ENCODE measurements at places on chromosomes 6 and 20.

DNA sequence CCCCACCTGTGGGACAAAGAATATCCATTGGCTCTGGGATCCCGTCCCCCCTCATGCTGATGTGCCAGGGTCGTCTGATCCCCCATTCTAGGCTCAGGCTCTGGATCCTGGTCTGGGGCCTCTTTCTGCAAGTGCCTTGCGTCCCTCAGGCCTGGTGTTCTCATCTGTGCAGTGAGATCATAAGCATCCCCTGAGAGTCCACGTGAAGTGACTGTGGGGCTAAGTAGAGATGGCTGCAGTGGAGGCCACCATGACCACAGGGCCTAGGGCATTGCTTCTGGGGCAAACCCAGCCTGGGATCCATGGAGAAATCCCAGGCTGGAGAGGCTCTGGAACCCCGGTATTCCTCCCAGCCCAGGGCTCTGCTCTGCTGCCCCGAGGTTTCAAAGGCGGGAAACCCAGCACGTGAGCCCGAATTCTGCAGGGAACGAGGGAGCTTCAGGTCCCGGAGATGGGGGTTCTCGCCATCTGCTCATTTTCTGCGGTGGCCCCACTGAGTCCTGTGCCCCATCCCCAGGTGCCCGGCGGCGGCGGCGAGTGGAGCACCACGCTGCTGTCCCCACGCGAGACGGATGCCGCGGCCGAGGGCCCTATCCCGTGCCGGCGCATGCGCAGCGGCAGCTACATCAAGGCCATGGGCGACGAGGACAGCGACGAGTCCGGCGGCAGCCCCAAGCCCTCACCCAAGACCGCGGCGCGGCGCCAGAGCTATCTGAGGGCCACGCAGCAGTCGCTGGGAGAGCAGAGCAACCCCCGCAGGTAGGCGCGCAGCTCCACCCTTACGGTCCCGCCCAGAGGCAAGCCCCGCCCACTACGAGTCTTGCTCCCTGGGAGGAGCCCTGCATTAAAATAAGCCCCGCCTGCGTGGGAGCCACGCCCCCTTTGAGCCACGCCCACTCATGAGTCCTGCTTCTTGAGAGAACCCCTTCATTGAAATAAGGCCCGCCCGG, 105.5 kb upstream of the MYL9 start:
- peak; percentile 51 for DNase-seq

DNA sequence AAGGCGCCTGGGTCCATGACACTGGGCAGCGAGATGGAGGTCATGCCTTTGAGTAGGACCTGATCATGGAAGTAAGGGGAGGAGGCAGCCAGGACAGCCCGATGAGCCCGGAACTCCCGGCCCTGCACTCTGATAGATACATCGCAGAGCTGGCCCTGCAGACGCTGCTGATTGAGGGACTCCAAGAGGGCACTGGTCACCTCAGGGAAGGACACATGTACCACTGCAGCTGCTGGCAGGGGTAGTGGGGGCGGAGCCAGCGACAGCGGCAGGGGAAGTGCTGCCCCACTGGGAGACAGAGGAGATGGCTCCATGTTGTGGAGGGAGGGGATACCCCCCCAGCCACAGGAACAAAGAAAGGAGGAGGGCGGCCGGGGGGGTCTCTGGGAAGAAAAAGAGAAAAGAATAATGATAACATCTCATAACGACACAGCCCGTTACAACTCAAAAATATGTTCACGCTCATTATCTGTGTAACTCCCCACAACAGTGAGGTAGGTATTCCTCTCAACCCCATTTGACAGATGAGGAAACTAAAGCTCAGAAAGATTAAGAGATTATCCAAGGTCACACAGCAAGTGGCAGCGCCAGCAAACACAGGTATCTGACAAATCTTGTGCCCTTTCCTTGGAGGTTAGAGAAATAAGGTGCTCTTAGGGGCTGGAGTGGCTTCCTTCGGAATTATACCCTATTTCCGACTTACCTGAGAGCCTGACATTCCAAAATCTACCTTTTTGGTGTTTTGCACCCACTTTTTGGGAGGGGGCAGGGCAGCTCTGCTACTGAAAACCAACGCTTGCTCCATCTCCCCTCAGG, 733 bp downstream of the ZBTB22 start:
- DNase-seq = no peak

DNA sequence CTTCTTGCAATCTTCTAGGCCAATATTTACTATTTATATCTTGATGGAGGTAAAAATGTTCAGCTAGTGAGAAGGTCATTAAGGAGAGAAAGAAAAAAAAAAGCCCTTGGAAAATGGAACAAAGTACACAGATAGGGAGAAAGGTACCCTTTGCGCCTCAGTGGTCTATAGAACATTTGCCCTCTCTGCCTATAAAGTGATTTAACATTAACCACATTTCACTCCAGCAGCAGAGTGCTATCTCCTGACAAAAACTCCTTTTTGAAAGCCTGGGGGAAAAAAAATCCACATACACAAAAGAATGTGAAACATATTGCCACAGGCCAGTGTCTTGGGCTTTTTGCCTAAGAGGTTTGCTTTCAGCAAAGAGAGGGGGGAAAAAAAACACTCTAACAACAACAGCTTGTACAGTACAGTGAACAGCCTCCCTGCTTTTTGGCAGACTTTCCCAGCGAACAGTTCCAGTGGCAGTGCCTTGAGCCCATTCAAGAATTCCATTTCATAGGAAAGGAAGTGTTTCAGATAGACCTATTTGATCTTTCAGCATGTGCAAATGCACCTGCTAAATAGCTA, 695 bp downstream of the ARHGAP18 start:
- DNase-seq = no peak

GRCh38 chr6:112038268-112038667, 15.6 kb upstream of the CCN6 start:
- DNase-seq = no peak

DNA sequence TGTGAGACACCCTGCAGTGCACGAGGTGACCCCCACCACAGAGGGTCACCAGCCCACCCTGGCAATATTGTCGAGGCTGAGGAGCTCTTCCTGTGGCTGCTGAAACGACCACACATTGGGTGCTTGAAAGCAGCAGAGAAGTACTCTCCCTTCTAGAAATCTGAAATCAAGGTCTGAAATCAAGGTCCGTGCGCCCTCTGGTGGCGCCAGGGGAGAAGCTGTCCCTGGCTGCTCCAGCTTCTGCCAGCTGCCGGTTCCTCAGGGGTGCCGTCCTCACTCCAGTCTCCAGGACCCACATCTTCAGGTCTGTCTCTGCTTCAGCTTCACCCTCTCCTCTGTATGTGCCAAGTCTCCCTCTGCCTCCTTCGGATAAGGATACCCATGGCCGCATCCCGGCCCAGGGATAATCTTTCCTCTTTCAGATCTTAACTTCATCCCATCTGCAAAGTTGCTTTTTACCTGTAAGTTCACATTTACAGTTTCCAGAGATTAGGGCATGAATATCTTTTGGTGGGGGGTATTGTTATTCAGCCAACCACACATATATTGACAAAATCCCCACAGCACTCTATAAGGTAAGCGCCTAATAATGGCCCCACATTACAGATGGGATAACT, 108.3 kb upstream of the PHACTR3 start:
- DNase-seq = no peak

GRCh38 chr6:117169781-117170281, 95.5 kb upstream of the VGLL2 start:
- no peak for DNase-seq

DNA sequence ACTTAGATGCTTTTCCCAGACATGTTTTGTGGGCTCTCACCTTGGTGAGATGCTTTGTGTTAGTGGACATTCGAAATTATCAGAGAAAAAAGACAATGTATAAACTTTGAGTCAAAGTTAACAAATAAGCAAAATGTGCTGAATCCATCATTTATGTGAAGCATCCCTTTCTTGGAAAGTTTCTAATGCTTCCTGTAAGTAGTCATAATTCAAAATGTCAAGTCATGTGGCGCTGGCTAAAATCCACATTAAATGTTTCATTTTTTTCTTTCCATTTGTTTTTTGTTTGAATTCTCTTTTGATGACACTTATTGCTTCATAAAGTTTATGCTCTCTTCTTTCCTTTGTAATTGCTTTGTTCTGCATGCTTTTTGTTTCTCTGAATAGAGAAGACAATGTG, 107.2 kb upstream of the CENPW start:
- DNase-seq = no peak
